ENCODE measurements at places on chromosomes 6 and 20.

DNA sequence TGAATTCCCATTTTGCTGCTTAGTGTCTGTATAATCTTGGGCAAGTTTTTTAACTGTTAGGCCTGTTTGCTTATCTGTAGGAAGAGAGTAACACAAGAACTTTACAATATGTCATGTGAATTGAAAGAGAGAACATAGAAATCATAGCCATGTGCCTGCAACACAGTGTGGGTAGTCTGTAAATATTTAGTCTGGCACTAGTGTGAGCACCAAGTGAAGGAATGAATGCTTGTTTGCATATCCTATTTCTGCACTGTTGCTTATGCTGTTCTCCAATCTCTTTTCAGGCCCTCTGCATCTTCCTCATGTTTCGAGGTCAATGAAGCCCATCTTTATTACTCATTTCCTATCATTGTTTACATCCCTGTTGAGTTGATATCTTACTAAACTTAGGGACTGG is 49.2 kb downstream of the CBFA2T2 start:
- H3K4me3 ChIP-seq, result no peak overlapping the region
- H3K27ac ChIP-seq, result no peak overlapping the region
- H3K4me1 ChIP-seq, result no peaks in the 10 kb centered on the region
- no peaks in the 10 kb centered on the region for H3K36me3 ChIP-seq

DNA sequence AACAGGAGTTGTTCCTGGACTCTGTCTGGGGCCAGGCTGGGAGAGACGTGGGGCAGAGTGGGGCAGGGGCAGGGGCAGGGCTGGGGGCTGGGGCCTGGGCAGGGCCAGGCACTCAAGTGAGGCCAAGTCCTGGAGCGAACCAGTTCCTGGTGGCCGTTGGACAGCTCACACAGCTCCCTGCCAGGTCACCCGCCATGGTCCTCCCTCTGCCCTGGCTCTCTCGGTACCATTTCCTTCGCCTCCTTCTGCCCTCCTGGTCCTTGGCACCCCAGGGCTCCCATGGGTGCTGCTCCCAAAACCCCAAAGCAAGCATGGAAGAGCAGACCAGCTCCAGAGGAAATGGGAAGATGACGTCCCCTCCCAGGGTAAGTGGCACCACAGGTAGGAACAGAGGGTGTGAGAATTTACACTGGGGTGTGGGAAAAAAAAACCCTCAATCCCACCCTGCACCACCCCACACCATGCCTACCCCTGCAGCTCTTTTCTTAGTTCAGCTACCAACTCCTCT is at the start of gene MCCD1:
Gene MCCD1, plus strand, starts transcription at position 142 of the 508 bp plus-strand sequence. Its CDS starts 53 bp downstream, at position 195.
- H3K27ac ChIP-seq, result no peak within 1 kb of the TSS
- H3K36me3 ChIP-seq, result peaks cover 45% of the 10 kb centered on the region
- H3K4me3 ChIP-seq, result no peak within 1 kb of the TSS
- no peaks in the 10 kb centered on the region for H3K4me1 ChIP-seq

DNA sequence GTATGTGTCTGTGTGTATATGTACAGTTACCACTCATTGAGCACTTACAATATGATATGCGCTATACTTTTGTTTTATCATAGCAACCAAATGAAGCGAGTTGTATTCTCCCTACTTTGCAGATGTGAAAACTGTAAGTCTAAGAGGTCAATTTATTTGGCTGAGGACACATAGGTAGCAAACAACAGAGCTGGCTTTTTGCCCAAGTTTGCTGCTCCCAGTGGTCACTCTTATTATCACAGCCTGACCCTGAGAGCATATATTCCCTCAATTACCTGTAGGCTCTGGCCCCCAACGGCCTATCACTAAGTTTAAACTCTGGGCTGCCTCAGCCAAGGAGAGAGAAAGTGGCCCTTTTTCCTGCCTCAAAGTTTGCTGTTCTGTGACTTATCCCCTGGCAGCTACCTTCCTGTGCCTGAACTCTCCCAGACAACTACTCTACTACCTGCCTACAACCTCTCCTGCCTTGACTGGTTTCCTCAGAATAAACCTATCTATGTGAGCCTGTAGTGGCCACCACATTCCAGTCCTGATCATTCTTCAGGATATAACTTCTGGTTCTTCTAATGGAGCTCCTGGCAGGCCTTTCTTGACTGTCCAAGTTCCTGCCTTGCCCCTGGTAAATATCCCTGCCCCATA is 221.8 kb downstream of the FRK start:
- no peak overlapping the region for H3K4me3 ChIP-seq
- no peaks in the 10 kb centered on the region for H3K4me1 ChIP-seq
- no peaks in the 10 kb centered on the region for H3K27me3 ChIP-seq
- H3K27ac ChIP-seq, result no peak overlapping the region

DNA sequence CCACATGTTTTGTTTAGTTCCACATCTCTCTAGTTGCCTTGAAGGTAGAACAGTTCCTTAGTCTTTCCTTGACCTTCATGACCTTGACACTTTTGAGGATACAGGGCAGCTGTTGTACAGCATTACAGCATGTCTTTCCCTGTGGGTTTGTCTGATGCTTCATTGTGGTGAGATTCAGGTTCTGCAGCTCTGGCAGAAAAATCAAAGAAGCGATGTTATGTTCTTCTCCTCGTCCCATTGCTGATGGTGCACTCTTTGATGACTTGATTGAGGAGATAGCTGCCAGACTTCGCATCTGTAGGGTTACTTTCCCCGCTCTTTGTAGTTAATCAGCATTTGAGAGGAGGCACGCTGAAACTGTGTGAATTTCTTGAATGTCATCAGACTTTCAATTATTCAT is 12.0 kb downstream of the CEBPB start:
- no peak overlapping the region for H3K4me3 ChIP-seq
- no peak for DNase-seq
- no peaks in the 10 kb centered on the region for H3K27me3 ChIP-seq

GRCh38 chr20:57428324-57429158 is 37.3 kb downstream of the RBM38 start:
- DNase-seq, result no peak
- no peak overlapping the region for H3K4me3 ChIP-seq
- H3K27ac ChIP-seq, result no peak overlapping the region

DNA sequence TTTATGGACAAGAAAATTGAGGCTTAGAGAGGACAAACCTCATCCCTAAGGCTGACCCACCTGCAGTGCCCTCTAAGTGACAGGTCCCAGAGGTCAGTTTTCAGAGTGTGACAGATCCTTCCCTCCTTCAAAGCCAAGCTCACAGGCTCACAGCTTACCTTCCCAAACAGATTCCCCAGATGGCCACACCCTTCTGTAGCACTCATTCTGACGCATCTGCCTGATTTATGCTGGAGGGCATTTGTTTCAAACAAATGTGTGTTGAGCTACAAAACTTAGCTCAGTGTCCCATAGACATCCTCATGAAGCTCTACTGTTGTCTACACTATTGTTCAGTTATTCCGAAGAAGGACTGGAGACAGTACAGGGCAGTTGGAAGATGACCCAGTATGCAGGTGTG is 60.6 kb upstream of the RIN2 start:
- H3K27ac ChIP-seq, result no peak overlapping the region
- no peaks in the 10 kb centered on the region for H3K27me3 ChIP-seq
- no peak for DNase-seq
- no peaks in the 10 kb centered on the region for H3K36me3 ChIP-seq

DNA sequence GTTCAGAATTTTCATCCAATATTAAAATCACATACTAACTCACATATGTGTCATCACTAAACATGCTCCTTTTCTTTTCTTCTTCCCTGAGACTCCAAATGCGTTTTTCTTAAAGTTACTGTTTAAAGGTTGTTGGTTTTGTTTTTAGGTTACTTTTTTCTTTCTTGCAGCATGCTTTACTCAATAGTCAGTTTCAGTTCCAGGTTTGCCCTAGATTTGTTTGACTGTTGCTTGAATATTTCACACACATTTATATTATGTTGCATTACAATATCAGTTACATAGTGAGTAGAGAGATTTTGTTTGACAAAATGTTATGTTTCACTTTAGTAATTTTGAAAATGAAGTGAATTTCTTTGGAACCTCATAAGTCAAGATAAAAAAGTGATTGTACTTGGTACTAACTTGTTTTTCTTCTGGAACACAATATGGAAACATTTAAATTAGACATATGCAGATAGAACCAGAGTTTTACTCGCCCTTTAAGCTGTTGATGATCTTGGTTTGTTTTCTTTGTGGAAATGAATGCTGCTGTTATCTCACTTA is 27.3 kb downstream of the FNDC1 start:
- H3K4me3 ChIP-seq, result no peak overlapping the region
- no peaks in the 10 kb centered on the region for H3K27me3 ChIP-seq
- H3K36me3 ChIP-seq, result no peaks in the 10 kb centered on the region
- DNase-seq, result no peak
- no peak overlapping the region for H3K27ac ChIP-seq

DNA sequence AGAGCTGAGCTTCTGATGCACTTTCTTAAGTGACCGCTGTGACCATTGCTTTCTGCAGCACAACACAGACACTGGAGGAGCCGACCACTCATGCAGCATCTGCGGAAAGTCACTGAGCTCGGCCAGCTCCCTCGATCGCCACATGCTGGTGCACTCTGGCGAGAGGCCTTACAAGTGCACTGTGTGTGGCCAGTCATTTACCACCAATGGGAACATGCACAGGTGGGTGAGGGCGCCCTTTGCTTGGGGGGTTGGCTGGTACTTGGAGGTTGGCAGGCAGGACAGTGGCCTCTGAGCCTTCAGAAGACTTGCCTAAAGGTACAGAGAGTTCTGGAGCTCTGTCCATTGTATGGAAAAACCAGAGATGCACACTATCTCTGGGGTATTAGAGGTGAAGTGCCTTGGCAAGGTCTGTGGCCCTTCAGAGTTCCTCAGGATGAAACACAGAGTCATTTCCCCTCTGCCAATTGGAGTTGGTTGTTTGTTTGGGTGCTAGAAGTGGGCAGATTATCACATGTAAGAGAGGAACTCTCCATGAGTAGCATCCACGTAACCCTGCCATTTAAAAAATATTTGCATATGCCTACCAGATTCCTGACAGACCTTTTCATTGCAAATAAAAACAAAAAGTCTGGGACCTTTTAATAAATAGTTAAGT is 81.5 kb downstream of the RREB1 start:
- DNase-seq, result peak; percentile 30
- peaks cover 3% of the 10 kb centered on the region for H3K4me1 ChIP-seq
- no peak overlapping the region for H3K27ac ChIP-seq
- peaks cover 50% of the 10 kb centered on the region for H3K36me3 ChIP-seq
- no peaks in the 10 kb centered on the region for H3K27me3 ChIP-seq

DNA sequence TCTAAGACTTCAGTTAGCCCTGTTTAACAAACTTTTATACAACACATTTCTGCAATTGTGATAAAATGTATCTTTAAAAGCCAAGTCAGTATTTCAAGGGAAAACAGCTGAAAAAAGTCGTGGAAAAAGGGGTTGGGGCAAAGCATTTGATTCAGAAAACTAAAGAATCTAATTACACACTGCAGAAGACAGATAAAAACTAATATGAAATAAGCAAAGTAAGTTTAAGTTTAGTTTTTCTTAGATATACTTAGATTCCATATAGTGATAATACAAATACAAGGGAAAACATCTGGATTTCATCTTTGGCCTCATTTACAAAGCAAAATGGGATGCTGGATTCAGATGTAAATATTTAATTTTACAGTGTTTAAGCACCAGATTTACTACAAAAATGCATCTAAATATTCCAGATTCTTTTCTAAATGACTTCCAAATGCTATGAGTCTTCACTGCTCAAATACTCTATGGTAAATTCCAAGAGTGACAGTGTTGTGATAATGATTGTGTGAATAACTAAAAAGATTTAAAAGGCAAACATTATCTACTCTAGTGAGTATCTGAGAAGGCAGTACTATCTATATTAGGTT is 1.5 kb upstream of the ADNP start:
- no peak overlapping the region for H3K4me3 ChIP-seq
- no peak overlapping the region for H3K27ac ChIP-seq
- H3K27me3 ChIP-seq, result no peaks in the 10 kb centered on the region

DNA sequence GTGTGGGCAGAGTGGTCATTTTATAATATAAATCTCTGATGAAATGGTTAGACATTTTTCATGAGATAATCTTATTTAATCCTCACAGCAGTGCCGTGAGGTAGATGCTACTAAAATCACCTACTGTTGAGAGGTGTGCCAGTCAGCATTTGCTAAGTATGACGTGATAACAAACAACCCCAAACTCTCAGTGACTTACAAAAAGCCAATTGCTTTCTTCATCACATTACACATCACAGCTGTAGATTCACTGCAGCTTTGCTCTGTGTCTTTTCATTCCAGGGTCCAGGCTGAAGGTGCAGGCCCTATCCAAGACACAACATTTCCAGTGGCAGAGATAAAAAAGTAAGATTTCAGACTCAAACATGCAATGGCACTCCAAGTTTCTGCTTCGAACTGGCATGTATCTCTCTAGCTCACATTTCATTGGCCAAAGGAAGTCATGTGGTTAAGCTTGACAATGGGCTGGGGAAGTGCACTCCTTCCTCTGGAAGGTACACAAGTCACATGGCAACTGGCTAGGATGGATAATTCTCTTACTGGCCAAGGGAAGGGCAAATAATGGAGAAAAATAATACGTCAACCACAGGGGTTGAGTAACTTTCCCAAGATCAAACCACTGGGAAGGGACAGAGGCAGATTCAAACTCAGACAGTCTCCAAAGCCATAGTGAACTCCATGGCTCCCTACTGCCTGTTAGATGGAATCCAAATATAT is 69.5 kb upstream of the EPB41L1 start:
- no peaks in the 10 kb centered on the region for H3K36me3 ChIP-seq
- no peak for DNase-seq
- no peak overlapping the region for H3K27ac ChIP-seq
- H3K27me3 ChIP-seq, result no peaks in the 10 kb centered on the region
- no peak overlapping the region for H3K4me3 ChIP-seq

DNA sequence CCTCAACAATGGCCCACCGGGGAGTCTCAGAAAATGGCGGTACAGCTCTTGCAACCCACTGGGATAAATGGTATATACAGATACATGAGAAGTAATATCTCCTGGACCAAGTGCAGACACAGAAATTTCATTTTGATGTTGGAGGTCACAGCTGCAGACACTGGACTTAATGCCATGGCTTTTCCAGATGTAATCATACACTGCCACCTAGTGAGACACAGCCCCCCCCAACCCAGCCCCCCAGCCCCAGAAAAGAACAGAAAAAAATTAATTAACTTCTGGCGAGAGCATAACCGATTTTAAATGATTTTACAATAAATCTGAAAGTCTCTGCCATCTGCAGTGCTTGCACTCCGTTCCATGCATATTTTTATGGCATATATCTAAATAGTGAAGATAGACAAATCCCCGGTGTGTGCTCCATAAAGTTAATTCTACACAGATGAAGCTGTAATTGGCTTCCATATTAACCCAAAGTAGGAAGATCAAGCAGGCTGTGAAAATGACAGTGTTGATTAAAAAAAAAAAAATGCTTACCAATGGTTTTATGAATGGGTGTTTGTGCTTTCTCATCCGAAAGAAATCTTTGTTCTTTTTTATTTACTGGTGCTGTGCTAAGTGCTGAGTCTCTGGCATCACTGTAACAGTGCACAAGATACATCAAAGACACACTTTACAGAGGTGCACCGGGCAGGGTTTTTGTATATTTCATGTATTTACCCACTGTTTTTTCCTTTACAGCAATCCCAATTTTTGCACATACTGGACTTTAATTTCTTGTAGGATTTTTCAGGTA is 804.1 kb downstream of the TFAP2A start:
- H3K4me1 ChIP-seq, result no peaks in the 10 kb centered on the region
- no peak for DNase-seq
- H3K27ac ChIP-seq, result no peak overlapping the region
- no peaks in the 10 kb centered on the region for H3K27me3 ChIP-seq

GRCh38 chr20:37567671-37568588 is 40.3 kb upstream of the BLCAP start:
- H3K4me3 ChIP-seq, result no peak overlapping the region
- H3K27ac ChIP-seq, result no peak overlapping the region
- peak; percentile 32 for DNase-seq
- no peaks in the 10 kb centered on the region for H3K27me3 ChIP-seq
- H3K36me3 ChIP-seq, result no peaks in the 10 kb centered on the region
- peaks cover 7% of the 10 kb centered on the region for H3K4me1 ChIP-seq

All from right atrium auricular region (tissue), 2 donors.